ENCODE measurements at places on chromosomes 5 and 9. TPM values are rescaled to one million over a fixed set of nuclear protein-coding genes. Genes with fewer than 3 reads are reported as not detected.

FGF1 gene
- 0.70 TPM for total RNA-seq

UAP1L1 gene
- total RNA-seq, result 13.0 TPM

QRFP gene
- total RNA-seq, result not detected

P4HA2 gene
- total RNA-seq, result 69.4 TPM

SPATA31A3 gene
- total RNA-seq, result not detected

OMD gene
- 1.6 TPM for total RNA-seq

CATSPER3 gene
- total RNA-seq, result 0.70 TPM

MPDZ gene
- total RNA-seq, result 8.5 TPM

DDX46 gene
- 43.1 TPM for total RNA-seq

PRUNE2 gene
- total RNA-seq, result 80.5 TPM

TIMD4 gene
- total RNA-seq, result 0.49 TPM

ADGRV1 gene
- total RNA-seq, result 7.3 TPM

FBP2 gene
- total RNA-seq, result not detected

Data from left colon (tissue), 2 donors.